ENCODE measurements at places on chromosomes 3 and 15.

DNA sequence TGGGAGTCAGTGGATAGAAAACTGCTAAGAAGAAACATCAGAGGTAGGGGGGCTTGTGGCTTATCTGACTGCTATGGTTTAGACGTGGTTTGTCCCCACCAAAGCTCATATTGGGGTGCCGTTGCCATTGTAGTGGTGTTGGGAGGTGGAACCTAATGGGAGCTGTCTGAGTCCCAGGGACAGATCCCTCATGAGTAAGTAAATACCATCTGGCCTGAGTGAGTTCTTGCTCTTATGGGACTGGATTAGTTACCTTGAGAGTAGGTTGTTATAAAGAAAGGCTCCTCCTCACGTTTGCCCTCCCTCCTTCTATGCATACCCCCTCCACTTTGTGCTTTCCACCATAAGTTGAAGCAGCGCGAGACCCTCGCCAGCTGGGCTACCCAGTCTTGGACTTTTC, 53.4 kb upstream of the VILL start:
- no peak for DNase-seq

- DNase-seq = no peak
Measured at GRCh38 chr3:87822563-87822962, 236.2 kb downstream of the CGGBP1 start.

DNA sequence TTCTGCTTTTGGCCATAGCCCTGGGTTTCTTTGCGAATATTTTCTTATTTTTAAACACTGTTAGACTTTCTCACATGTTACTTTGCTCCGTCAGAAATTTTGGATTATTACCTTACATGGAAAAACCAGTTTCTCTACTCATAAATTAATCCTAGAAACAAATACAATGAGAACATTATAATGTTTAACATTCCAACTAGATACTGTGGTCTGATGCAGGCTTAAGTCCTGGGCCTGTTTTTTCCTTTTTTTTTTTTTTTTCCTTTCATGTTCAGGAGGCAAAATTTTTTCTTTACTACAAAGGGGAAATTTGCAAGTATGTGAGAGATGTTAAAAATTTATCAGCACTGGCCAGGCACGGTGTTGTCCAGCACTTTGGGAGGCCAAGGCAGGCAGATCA, 28.9 kb downstream of the POPDC2 start:
- no peak for DNase-seq

DNA sequence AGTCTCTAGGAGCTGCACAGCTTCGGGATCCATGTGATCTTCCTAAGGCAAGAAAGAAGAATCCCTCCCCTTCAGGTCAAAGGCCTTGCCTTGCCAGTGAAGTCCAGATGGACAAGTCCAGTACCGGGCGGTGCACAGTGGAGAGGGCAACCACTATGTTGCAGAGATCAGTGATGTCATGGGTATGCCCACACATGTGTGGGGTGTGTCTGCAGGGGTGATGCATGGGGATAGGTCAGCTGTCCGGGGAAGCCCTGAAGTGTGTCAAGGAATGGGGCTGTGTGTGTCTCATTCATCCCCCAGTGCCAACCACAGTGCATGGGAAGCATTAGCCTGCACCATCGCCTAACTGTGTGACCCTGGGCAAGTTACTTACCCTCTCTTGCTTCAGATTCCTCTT, 66.5 kb downstream of the TLE3 start:
- peak; percentile 43 for DNase-seq

GRCh38 chr15:74302821-74303359, 64.6 kb downstream of the CYP11A1 start:
- peak; percentile 6 for DNase-seq

DNA sequence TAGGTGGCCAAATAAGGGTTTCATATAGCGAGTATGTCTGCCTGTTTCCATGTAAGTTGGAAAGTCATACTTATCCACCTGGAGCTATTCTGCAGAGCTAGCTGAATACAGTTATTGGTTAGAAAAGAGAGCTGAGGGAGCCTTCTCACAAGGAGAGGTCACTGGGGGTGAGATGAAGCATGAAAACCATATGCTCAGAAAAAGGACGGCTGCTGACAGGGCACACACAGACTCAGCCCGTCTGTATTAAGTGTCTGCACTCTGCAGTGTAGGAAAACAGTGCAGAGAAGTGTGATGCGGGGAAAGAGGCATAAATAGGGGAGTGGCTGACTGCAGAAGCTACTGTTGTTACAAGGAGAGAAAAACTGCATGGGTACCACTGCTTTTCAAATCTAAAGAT, 58.2 kb downstream of the C3orf70 start:
- DNase-seq = no peak

- no peak for DNase-seq
Measured at GRCh38 chr15:74294010-74294409, 57.9 kb downstream of the CCDC33 start.

- DNase-seq = no peak
Measured at GRCh38 chr15:39360452-39360851, 220.4 kb upstream of the THBS1 start.

DNA sequence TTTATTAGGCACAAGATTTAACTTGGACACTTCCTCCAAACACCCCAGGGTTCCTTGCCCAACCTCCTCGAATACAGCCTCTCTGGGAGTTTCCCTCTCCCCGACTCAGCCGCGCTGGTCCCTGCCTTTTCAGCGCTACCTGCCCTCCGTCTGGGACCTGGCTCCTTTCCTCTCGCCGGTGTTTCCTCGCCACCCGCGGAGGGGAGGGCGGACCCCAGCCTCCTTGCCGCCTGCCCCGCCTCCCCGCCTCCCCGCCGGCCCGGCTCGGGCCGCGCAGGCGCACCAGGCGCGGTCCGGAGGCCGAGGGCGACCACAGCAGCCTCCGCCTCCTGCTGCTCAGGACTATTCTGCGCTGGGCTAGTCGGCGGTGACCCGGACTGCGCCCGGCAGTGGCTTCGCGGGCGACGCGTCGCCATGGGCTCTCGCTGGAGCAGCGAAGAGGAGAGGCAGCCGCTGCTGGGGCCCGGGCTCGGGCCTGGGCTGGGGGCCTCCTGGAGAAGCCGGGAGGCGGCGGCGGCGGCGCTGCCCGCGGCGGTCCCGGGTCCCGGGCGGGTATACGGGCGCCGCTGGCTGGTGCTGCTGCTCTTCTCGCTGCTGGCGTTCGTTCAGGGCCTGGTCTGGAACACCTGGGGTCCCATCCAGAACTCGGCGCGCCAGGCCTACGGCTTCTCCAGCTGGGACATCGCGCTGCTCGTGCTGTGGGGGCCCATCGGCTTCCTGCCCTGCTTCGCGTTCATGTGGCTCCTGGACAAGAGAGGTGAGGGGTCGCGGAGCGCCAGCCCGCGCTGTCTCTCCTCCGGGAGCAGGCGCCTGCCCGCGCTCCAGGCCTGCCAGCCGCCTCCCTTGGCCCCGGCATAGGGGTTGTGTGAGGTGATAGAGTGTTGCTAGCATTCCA, at the start of gene SLC49A4:
TSS of gene SLC49A4 (plus strand) at position 291 of the 895 bp plus-strand sequence. CDS start at position 415, 124 bp downstream.
- peak; percentile 86 for DNase-seq

DNA sequence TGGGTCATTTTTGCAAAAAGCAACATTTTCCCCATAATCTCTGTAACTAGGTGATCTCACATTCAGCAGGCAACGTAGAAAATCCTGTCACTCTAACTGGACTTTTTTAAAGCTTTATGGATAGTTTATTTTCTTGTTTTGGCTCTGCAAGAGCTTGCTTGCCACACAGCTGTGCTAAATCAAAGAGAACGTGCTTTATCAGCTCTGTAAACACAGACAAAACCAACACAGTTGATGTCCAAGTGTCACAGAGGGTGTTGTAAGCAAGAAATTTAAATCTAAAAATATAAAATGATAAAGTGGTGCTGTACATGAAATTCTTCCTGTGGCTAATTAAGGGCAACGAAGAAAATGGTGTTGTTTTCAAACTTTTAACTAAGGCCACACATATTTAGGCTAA, 97.5 kb upstream of the STAC start:
- DNase-seq = no peak

DNA sequence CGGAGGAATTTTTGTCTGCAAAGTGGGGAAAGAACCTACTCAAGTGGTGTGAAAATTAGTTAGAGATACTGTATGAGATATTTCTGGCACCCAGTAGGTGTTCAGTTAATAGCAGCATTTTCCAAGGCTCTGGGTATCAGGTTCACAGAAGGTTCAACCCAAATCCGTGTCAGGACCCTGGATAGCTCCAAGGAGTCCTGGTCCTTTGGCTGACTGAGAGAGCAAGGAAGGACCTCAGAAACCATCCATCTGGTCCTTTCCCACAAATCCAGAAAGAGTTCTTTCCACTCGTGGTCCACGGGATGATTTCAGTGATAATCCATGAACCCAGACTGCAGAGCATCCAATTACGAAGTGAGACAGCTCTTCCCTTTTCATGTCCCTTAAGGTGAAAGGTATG, 51.4 kb downstream of the SLC6A11 start:
- peak; percentile 5 for DNase-seq

GRCh38 chr3:107689355-107689754, 166.6 kb downstream of the BBX start:
- no peak for DNase-seq

DNA sequence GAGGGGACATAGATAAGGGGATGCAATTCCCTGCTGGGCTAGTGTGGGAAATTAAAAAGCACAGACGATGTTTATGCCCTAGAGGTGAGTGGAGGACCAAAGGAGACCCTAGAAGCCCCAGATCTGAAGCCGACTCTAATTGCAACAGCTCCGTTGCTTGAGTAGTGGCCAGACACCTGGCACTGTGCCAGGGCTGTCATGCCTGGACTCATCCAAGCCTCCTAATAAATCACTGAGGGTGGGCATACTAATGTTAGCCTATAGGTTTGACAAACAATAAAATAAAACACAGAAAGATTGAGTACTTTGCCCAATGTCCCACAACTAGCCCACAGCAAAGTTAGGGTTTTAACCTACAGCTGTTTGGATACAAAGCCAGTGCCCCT, 25.4 kb upstream of the MRPS22 start:
- DNase-seq = no peak
